ENCODE measurements at places on chromosomes 11 and 22.

GRCh38 chr11:1202154-1202775 is 20.6 kb upstream of the MUC5B start:
- DNase-seq = no peak

GRCh38 chr11:46305295-46305694 is 27.8 kb downstream of the CREB3L1 start:
- no peak for DNase-seq

DNA sequence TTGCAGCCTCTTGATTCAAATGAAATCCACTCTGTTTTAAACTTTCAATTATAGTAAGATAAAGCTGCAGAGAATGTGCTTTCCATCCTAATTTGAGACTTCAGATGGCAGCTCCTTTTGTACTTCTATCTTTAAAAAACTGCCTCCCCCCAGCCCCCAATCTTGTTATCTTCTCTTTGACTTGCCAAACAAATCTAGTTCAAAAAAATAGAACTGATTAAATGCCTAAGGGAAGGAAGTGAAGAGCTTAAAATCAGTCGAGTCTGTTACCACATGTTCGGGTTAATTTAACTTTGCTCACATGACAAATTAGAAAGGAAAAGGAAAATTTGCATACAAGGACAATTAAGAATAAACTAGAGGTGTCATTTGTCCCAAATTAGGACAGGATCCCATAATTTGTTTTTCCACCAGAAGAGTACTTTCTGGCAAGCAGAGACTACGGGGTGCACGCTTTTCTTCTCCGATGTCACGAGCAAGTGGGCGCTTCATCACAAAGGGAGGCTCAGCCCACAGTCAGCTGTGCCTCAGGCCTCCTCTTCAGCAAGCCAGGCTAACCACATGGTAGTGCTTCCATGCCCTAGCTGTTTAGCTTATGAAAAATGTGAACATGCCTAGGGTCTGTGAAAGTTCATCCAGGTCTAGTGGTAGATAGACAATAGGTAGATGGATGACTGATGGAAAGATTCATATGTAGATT is 69.0 kb upstream of the LDLRAD3 start:
- no peak for DNase-seq

- peak; percentile 76 for DNase-seq
These were observed 3.7 kb downstream of the SLC39A13 start for GRCh38 chr11:47411884-47412746.

- no peak for DNase-seq
These were observed 56.9 kb upstream of the PRSS23 start for GRCh38 chr11:86743223-86744118.

GRCh38 chr11:67367761-67368227 is 5.6 kb downstream of the CLCF1 start:
- DNase-seq = no peak

DNA sequence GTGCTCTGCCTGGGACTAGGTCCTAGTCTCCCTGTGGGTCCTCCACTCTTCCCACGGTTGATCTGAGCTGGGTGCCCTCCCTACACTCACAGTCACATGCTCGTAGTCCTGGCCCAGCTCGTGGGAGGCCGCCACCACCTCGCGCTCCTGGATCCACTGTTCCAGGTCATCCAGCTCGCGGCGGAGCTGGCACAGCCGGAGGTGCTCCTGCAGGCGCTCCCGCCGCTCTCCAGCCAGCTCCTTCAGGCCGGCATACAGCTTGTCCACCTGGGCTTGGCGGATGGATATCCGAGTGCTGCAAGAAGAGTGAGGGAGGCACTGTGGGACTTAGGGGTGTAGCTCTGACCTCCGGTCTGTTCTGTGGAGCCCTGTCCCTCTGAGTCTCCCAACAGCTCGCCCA is 14.8 kb upstream of the RBM4B start:
- DNase-seq = no peak

GRCh38 chr11:133724116-133724515 is 121.2 kb downstream of the SPATA19 start:
- no peak for DNase-seq

DNA sequence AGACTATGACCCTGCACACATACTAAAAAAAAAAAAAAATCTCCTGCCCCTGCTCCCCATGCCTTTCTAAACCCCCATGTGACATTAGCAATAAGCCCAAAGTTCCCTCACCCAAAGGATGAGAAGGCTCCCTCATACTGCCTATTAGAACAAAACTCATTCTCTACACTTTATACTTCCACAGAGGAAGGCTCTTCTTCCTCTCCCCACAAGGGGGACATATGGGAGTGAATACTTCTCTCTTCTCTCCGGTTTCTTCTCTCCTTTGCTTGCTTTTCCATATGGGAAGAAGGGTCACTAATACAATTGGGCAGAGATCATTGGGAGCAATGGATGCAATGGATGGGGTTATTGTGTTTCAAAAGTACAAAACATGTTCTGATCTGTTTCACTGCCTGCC is 3.3 kb downstream of the OR52L1 start:
- DNase-seq = no peak

- DNase-seq = no peak
These were observed 389.3 kb downstream of the KCNA4 start for GRCh38 chr11:29627541-29627940.

GRCh38 chr22:33654173-33654895 is 265.9 kb downstream of the LARGE1 start:
- DNase-seq = no peak

- DNase-seq = peak; percentile 53
These were observed 42.2 kb upstream of the FAM181B start for GRCh38 chr11:82775736-82776346.

DNA sequence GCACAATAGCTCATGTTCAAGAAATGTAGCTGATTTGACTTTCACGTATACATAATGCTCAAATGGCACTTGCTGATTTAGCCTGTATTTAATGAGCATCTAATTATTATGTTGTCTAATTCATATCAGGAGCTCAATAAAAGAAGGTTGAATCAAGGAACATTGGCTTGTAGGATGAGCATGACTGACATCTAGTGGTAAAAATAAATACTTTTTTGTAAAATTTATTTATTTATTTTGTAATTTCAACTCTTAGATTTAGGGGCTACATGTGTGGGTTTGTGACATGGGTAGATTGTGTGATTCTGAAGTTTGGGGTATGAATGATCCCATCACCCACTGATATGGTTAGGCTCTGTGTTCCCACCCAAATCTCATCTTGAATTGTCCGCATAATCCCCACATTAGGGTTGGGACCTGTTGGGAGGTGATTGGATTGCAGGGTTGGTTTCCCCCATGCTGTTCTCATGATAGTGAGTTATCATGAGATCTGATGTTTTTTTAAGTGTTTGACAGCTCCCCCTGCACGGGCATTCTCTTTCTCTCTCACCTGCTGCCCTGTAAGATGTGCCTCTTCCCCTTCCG is 1.7 kb upstream of the OR52E5 start:
- peak; percentile 3 for DNase-seq

- no peak for DNase-seq
These were observed 188.9 kb downstream of the ST3GAL4 start for GRCh38 chr11:126544108-126545056.

DNA sequence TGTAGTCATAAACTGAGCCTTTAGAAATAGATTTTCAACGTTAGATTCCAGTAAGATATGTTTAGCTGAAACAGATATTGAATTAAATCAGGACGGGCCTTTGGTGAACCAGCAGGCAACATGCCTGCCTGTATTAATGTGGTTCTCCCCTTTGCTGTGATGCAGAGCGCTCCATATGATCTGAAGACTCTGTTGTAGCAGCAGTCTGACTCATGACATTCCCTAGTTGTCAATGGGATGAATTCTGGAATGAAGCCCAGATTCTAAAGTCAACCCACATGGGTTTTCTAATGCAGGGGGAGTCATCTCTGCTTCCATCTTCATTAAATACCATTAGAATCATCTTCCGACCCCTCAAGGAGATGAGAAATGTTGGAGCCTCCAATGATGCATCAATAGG is 864.5 kb downstream of the NTM start:
- no peak for DNase-seq

- DNase-seq = no peak
These were observed 363.1 kb downstream of the MN1 start for GRCh38 chr22:27438271-27438980.

DNA sequence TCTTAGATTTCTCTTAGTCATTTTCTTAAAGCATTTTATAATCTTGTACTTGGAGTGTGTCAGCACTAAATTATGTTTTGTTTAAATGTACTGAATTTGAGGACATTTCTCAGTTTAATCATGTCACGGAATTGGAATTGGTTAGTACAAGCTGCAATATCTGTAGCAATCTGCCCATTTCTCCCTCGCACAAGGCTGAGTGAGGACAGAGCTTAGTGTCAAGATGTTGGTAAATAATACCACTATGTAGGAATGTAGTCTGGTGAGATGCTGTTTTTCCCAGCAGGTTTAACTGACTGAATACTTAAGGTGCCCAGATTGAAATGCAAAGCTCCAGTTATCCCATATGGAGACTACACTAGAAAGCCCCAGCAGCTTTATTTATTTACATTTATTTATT is 30.6 kb downstream of the SREBF2 start:
- DNase-seq = no peak

GRCh38 chr11:29200791-29201562 is 815.9 kb downstream of the KCNA4 start:
- no peak for DNase-seq

DNA sequence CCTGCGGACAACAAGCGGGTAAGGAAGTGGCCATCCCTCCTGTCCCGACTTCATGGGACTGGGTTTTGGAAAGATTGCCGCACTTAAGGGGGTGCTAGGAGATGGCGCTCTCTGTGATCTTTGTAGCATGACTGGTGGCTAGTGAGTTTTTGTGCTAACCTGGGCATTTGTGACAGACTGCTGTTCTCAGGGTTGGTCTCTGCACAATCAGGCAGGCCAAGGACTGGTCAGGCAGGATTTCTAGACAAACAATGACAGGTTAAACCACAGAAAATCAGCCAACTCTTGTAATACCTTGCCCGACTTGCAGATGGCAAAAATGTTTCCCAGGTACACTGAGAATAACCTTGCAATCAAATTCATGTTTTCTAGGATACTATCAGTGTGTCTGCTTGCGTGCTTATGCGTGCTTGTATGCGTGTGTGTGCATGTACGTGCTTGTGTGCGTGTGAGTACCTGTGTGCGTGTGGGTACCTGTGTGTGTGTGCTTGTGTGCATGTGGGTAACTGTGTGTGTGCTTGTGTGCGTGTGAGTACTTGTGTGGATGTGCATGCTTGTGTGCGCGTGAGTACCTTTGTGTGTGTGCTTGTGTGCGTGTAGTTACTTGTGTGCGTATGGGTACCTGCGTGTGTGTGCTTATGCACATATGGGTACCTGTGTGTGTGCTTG is 25.6 kb upstream of the SORL1-AS1 start:
- DNase-seq = no peak

GRCh38 chr11:44617671-44618461 is 52.4 kb downstream of the CD82 start:
- DNase-seq = no peak

- no peak for DNase-seq
These were observed 67.7 kb downstream of the SPON1 start for GRCh38 chr11:14029971-14030920.

DNA sequence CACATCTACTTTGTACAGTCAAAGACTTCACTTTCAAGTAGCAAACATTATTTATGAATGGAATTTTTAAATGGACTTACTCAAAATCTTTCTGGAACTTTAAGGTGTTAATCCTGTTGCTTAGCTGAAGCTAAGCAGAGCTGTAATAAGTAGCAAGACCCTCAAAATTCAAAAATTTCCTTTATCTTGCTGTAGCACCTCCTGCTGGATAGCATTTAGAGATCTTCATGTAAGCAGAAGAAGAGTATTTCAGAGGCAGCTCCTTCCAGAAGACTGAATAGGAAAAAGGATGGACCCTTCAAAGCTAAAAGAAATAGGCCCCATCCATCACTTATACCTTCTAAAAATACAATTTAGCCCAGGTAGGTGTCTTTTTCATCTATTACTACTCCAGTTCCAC is 3.4 kb downstream of the PHF21A start:
- DNase-seq = no peak

- DNase-seq = no peak
These were observed 35.8 kb downstream of the NCAM1 start for GRCh38 chr11:112996994-112997393.

- DNase-seq = no peak
These were observed 7.3 kb upstream of the KCNJ1 start for GRCh38 chr11:128874427-128874826.

- DNase-seq = no peak
These were observed 13.8 kb downstream of the SNU13 start for GRCh38 chr22:41674846-41675340.

- DNase-seq = no peak
These were observed 33.4 kb downstream of the SIK2 start for GRCh38 chr11:111635706-111636045.

- no peak for DNase-seq
These were observed 5.0 kb upstream of the PTPMT1 start for GRCh38 chr11:47560426-47560825.

DNA sequence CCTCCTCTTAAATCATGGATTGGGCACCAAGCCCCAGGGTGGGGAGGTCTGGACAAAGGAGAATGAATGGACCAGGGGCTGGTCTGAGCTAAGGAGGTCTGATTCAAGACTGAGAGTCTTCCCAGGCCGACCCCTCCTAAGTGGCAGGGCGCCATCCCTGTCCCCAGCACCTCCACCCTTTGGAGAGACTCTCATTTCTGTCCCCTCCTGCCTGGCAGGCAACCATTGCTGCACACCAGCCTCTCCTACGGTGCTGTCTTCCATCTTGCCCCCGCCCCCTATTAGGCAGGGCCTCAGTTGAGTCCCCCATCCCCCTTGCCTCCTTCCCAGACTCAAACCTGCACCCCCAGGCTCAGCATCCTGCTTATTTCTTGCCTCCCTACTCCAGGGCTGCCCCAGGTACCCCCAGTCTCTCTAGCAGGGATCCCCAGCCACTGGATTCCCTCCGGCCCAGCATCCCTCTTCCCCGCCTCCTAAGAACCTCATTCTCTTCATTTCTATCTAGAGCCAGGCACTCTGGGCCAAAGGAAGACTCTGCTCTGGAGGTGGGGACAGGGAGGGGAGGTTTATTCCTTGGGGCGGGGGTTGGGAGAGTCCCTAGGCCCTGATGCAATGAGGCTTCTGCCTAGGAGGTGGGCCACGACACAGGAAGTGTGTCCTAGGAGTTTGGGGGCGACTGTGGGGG is 1.7 kb upstream of the RCOR2 start:
- DNase-seq = no peak

DNA sequence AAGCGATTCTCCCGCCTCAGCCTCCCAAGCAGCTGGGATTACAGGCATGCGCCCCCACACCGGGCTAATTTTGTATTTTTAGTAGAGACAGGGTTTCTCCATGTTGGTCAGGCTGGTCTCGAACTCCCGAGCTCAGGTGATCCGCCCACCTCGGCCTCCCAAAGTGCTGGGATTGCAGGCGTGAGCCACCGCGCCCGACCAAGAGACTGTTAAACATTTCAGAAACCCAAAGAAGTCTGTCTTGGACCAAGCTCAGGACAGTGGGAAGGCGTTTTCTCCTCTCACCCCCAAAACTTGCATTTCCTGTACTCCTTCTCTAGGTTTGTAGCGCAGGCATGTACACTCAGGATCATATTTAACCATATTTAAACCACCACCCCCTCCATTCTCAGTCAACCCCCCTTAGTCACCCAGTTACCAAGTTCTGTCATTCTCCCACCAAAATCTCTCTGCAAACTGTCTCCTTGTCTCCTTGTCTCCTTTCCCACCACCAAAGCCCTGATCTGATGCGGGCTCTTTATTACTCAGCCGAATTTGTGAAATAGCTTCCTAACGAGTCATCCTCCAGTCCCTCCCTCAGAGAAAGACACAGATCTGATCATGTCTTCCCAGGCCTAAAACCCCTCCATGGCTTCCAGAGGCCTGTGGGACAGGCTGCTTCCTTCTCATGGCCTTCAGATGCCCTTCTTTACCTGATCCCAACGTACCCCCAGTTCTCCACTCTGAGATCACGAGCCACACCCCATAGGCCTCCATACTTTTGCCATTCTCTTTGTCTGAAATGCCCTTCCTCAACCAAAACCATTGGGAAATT is 29.0 kb upstream of the CREB3L1 start:
- DNase-seq = no peak

GRCh38 chr11:114622858-114623257 is 27.3 kb upstream of the NXPE4 start:
- no peak for DNase-seq

All from GM13977 (cell line).